ENCODE measurements at places on chromosomes 2 and 18.

DNA sequence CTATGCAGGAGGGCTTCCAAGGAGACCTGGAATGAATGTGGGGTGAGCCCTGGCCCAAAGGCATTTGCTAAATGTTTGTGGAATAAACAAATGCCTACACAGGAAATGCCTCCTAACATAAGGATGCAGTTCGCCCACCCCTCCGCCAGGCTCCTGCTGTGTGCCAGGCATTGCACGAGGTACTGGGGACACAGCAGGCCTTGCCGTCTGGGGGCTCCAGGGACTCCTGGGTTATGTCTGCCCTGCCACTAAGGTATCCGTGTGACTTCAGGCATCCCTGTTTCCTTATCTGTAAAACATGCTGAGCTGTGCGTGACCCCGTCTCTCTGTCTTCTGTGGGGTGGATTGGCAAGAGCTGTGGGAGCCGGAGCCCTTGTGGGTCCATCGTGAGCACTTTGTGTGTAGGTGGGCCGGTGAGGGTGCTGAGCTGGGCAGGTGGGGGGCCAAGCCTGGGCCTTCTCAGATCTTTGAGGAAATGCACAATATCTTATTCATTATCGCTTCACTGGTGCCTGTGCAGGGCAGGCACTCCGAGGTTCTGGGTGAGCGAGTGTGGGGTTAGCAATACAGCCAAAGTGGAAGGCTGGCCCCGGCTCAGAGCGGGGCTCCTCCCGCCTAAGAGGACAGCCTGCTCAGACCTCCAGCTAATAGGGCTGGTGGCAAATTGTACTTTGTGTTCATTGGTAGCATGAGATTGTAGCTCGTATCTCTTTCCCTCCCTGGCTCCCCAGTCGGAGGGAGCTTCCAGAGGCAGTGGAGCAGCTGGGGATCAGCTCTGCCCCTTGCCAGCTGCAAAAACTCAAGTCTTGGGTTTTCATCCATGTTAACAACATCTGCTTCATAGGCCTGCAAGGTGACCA, 126.8 kb downstream of the GLI2 start:
- no peak for DNase-seq

DNA sequence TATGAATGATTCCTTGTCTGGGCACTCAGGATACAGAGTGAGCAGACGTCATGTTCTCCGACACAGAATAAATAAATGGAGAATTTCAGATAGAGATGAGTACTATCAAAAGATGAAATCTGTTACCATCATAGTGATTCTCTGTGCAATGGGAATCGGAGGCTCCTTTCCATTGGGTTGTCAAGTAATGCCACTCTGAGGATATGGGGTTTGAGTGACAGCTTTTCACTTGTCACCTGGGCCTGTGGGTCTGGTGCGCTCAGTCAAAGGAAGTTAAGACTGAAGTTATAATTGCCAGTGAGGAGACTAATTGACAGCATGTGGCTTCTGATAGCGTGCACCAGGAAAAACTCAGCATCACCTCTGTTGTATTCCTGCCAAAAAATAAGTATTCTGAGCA, 387.2 kb downstream of the SOX11 start:
- no peak for DNase-seq

GRCh38 chr2:137345994-137346393, 580.6 kb downstream of the THSD7B start:
- DNase-seq: no peak

GRCh38 chr18:5195656-5196055, 1.4 kb downstream of the AKAIN1 start:
- no peak for DNase-seq

DNA sequence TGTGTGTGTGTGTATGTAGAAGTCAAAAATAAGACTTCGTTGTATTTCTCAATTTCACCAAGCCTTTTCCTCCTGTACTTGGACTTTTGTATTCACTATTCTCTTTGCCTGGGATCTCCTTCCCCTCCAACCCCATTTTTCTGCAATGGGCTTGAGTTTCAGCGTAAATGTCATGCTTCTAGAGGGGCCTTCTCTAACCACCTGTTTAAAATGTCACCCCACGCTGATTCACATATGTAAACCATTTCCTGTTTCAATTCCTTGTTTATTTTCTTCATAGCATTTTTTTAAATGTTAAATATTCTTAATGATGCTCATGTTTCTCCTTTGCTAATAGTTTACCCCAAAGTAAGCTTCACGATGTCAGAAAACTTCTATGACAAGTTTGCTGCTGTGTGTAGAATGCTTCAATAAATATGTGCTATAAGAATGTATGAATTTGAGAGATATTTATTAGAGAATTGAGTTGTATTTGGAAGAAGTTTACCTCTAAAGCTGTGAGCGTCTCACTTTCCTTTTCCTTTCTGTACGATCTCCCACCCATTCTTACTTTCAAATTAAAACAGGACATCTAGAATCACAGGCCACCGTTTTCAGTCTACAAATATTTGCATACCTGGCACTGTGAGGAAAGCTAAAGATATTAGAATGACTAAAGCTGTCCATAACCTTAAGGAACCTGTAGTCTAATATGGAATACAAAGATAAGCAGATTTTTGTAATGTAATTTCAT, 762.4 kb downstream of the LRRTM4 start:
- DNase-seq: no peak

- no peak for DNase-seq
Observed at GRCh38 chr2:5473635-5474034, 218.5 kb upstream of the SOX11 start.

GRCh38 chr2:214503568-214503967, 92.7 kb downstream of the VWC2L start:
- DNase-seq: no peak

DNA sequence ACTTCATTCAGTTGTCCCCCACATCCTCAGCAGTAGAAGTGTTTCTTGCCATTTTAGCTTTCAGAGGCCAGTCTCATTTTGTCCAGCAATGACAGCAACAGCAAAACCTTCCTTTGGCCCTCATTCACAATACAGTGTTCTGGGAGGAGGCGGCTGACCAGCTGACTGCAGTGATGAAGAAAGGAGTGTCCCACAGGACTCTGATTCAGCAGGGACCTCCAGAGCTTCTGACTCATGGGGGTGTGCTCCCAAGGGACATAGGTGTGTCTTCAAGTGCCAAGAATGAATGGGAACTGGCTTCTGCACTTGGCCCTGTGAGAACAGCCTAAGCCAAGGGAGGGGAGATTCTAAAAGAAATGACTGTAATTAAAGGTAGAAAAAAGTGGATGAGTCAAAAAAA, 147.0 kb upstream of the PELI1 start:
- no peak for DNase-seq

DNA sequence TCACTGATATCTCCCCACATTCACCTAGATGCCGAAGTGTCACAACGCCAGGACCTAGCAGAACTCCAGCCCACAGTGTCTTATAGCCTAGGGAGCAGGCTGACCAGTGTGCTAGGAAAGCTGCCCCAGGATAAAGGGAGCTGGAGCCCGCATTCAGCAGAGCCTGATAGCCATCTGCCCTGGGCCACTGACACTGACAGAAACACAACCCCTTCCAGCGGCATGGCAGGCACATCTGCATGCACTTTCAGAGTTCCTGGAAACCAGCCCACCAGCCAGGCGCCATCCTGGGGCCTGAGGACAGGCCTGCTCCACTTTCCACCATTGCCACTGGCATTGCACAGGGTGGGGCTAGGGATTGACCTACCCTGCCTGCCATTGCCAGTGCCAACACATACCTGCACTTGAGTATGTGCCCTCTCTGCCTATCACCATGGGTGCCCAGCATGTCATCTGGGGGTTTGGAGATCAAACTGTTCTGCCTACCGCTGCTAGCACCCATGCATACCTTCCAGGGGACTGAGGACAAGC, 290.1 kb upstream of the KLHL14 start:
- no peak for DNase-seq

GRCh38 chr2:214492608-214493007, 81.8 kb downstream of the VWC2L start:
- DNase-seq: no peak

DNA sequence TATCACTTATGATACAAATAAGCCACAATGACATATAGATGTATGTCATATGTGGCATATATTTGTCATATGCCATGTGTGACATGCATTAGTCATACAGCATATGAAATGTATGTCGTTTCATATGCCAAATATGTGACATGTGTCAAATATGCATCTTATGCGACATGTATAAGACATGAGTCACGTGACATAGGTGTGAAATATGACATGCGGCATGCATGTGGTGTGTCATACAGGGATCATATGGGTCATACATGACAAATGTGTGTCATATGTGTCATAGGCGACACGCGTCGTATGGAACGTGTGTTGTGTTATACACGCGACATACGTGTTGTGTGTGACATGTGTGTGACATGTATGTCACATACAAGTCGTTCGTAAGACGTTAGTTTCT, 2154.0 kb upstream of the PIK3C3 start:
- DNase-seq: no peak

DNA sequence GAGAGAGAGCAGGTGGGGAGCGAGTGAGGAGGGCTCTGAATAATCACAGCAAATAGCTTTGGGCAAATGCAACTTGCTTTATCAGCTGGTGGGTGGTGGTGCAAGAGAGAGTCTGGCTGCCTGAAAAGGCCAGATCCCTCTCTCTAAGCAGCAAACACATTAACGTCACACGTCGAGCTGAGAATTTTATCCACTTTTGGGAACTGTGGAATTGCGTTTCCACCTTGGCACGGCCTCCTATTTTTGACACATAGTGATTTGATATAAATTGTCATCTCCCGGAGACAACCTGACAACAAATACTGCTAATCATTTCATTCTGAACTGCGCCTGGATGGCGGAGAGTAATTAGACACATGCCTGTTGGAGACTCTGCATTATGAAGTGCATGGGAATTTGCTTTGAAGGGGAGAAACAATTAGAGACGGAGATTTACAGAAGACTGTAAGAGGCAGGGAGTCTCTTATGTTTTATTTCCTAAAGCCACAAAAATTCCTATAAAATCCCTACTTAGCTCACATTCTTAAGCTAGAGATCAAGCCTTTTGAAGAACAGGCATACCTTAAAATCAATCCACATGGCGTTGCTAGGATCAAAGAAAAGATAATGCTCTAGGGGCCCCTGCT, 634.1 kb downstream of the TDRD15 start:
- DNase-seq: no peak

DNA sequence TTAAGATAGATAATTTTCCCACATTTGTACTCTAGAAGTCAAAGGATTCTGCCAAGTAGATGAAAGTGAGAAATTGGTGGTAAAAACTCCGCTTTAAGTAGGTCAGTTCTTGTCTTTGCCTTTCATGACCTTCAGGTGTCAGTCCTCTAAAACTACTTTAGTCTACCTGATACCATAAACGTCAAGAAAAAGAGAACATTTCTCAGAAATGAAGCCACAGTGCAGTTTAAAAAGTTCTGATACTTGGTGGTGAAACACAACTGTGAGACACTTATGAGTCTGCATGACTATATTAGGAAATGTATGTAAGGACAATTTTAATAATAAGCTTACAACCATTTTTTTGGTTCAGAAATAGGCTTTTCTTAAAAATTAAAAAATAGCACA, 583.3 kb downstream of the SATB2 start:
- DNase-seq: no peak

DNA sequence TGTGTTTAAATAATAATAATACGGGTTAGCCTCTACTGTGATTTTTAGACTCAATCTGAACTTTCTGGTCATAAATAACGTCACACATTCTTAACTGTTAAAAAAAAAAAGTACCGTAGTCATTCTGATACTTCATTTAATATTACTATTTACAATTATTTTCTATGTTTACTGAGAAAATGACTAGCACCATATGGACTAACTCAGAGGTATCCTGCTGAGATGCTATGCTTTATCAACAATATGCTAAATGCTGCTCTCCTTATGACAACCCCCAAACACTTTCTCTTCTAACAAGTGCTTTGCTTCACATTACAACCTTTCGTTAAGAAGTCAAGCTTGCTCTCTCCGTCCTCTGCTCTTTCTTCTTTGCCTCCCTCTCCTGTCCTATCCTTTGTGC, 182.1 kb downstream of the AFF3 start:
- DNase-seq: no peak

All from LNCaP clone FGC (cell line).